ENCODE measurements at places on chromosomes 5 and 9.

GRCh38 chr5:134989266-134989830 is 21.6 kb downstream of the CATSPER3 start:
- no peak for DNase-seq

DNA sequence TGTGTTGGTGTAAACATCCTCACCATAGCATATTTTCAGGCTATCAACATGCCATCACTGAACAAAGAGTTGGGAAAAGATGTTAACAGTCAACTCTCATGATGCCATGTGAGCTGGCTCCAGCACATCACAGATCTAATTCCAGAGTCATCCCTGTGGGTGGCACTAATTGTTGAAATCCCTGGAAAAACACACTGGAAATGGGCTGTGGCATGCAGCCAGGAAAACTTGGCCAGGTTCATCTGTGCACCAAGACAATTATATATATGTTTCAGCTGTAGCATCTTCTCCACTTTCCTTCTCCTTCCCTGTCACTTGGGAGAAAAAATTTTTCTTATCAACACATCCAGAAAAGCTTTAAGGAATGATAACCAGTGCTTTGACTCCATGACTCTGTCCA is 313.7 kb downstream of the TRIM32 start:
- DNase-seq, result no peak

DNA sequence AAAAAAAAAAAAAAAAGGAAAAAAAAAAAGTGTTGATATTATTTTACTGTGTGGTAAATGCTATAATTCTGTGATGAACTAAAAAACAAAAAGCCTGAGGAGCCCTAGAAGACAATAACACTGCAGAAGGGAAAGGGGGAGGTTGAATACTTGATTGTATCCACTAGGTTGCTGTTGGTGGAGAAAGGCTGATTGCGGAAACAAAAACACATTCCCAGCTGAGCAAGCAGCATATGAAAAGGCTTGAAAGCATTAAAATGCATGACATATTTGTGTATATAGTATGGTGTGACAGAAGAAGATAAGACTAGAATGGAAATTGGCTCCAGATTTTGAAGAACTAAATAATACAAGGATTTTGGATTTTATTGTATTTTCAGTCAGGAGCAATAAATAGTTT is 8.9 kb downstream of the RABGAP1 start:
- DNase-seq, result no peak

DNA sequence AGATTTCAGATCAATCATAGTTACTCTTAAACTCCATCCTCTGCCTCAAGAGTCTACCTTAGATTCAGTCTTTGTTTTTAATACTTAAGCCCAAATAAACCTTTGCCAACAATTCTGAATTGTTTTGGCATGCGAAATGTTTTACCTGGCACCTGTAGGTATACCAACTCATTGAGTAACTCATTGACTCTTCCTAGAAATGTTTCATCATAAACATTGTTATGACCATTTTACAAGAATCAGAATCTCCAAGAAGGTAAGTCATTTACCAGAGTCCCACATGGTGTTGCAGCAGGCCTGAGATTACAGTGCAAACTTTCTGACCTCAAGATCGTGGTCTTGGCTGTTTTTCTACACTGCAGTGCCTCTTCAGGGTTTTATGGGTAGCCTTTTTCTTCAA is 750.4 kb downstream of the BRINP1 start:
- no peak for DNase-seq

DNA sequence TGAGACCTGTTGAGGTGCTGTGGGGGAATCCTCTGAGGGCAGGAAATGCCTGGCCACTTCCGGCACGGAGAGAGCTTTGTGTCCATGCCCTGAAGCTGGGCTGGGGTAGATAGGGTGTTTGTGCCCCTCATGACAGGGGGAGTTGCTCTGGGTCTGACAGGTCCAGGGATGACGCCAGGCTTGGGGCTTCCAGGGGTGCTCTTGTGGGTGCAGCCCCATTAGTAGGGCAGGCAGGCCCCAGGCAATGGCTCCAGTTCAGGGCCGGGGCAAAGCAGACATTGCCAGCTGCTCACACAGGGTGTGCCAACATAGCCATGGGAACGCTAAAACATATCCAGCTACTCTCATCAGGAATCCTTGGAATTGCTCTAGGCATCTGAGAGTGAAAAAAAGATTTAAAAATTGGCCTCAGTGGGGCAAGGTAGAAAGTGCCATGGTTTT is 21.1 kb downstream of the PITX1 start:
- DNase-seq, result no peak

GRCh38 chr5:10555277-10555684 is 8.6 kb upstream of the ANKRD33B start:
- no peak for DNase-seq

Measured in suprapubic skin (tissue), 4 donors.